ENCODE measurements at places on chromosomes 2 and 18.

DNA sequence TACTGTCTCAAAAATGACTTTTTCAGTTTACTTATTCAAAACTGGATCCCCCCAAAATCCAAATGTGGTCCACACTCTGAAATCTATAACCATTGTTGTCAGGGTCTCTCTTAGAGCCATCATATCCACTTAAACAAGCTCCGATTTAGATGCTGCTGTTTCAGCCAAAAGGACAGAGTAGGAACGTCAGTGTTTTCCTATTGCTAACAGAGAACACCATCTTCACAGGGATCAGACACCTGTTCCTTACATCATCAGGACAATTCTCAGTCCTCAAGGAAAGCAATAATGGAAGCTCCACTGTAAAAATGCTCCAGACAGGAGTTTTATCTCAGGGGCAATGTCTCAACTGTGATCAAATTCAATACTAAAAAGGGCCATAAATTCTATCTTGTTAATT, 155.4 kb downstream of the STK39 start:
- no peak for DNase-seq

GRCh38 chr2:237161189-237161588, 75.5 kb downstream of the COPS8 start:
- no peak for DNase-seq

- DNase-seq: no peak
Measured at GRCh38 chr18:57951999-57952774, 91.8 kb upstream of the NEDD4L start.

DNA sequence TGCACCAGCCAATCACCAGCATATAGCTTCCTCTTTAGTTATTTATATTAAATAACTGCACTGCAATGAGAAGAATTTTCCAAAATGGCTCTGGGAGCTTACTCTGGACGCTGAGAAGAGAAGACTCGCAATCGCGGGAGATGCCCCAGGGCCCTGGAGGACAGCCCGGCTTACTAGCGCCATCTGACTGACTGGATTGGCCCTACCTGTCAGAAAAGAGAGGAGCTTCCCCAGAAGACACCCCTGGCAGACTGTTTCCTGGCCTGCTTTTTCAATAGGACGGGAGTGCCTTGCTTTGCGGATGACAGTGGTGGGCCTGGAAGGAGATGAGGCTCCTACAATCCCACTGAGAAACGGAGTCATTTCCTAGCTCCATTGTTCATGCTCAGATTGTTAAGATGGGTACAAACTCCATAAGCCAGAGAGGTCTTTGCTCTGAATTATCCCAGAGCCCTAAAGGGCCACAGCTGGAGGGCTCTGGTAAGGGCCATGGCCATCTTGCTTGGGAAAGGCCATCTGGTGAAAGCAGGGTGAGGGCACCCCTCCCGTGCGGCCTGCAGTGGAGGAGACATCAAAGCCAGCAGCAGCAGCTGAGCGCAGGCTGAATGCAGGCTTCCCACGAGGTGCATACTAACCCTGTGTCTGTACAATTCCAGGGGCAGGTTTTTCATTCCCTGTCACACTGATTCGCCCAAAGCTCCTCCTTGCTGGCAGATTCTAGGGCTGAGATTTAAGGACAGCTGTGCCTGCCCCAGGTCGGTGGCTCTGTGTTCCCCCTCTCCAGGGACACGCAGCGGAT, 92.1 kb downstream of the GALR1 start:
- no peak for DNase-seq

GRCh38 chr2:86142436-86143257, 36.6 kb downstream of the PTCD3 start:
- no peak for DNase-seq

GRCh38 chr2:120134263-120134662, 88.9 kb downstream of the TMEM185B start:
- DNase-seq: no peak

DNA sequence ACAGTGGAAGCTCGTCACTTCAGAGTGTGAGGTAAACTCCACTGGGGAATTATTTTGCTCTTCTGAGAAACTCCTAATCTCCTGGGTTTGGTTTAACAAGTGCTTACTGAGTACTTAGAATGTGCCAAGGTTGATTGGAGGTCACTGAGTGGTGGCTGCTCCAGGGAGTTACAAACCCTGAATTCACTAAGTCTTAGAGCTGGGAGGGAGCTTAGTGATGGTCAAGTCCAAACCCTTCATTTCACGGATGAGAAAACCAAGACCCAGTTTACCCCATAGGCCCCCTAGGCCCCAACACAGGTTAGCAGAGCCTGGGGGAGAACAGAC, 52.0 kb downstream of the SLC4A5 start:
- DNase-seq: no peak

- DNase-seq: no peak
Measured at GRCh38 chr2:75342504-75343175, 143.3 kb upstream of the TACR1 start.

GRCh38 chr2:72915907-72916742, 1.2 kb upstream of the EMX1 start:
- DNase-seq: peak; percentile 80

DNA sequence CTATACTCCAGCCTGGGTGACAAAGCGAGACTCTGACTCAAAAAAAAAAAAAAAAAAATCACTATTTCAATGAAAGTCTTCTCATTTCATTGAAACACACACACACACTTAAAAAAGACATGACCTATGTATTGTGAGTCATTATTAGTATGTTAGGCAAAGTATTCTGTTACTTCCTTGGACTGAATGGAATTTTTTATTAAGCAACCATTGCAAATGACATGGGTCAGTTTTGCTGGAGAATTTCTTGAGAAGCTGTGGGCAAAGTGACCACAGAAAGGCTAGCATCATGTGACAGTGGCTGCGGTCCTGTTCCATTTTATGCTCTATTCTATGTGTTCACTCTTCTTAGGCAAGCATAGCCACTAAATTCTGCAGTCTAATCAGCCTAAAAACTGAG, 695.7 kb downstream of the TDRD15 start:
- no peak for DNase-seq

- DNase-seq: no peak
Measured at GRCh38 chr2:55901941-55902340, 21.6 kb downstream of the EFEMP1 start.

- no peak for DNase-seq
Measured at GRCh38 chr2:169002161-169002738, 28.9 kb downstream of the ABCB11 start.
